ENCODE measurements at places on chromosomes 3 and 15. TPM values are rescaled to one million over a fixed set of nuclear protein-coding genes. Genes with fewer than 3 reads are reported as not detected.
A peak's percentile ranks its signal among the peaks of the same experiment; 100 is the strongest.

DNA sequence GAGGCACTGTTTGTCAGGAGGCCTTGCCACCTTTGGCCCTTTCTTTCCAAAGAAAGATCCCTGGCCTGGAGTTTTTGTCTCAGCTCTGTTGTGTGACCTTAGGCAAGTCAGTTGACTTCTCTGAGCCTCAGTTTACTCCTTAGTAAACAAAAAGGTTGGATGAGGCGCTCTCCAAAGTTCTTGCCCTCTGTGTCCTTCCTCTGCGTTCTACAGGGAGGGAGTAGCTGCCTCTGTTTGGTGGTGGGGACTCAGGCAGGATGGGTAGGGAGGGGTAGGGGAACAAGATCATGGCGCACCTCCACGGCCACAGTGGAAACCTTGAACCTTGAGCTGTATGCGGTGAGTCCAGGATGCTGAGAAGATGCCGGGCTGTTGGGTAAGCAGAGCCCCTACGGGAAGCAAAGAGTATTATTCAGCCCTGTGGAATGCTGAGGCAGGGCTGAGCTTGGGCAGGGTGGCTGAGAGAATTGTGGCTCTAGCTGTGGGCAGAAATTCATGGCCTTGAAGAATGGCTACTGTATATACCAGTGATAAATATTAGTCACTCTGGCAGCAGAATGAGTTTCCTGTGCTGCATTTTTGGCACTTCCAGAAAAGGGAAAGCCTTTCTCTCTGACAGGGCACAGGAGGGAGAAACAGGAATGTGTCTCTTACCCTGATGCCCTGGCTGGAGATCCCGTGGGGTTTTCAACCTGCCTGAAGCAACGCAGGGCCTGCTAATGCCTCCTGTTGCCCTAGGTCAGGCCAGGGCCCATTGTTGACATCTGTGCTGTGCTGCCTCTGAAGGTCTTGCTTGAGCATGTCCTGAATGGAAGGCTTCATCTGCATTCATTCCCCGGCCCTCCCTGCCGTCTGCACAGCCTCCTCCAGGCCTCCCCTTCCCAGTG is 39.9 kb downstream of the SMAD3 start:
- peak; percentile 57 for DNase-seq
- H3K36me3 ChIP-seq = no peaks in the 10 kb centered on the region
- H3K4me1 ChIP-seq = peaks cover 93% of the 10 kb centered on the region
- H3K27ac ChIP-seq = peak overlapping the region; percentile 77
- H3K4me3 ChIP-seq = no peak overlapping the region

- no peak for DNase-seq
- no peaks in the 10 kb centered on the region for H3K36me3 ChIP-seq
- H3K4me3 ChIP-seq = no peak overlapping the region
- peaks cover 7% of the 10 kb centered on the region for H3K4me1 ChIP-seq
Measured at GRCh38 chr3:35663471-35663870, 24.1 kb downstream of the ARPP21 start.

DNA sequence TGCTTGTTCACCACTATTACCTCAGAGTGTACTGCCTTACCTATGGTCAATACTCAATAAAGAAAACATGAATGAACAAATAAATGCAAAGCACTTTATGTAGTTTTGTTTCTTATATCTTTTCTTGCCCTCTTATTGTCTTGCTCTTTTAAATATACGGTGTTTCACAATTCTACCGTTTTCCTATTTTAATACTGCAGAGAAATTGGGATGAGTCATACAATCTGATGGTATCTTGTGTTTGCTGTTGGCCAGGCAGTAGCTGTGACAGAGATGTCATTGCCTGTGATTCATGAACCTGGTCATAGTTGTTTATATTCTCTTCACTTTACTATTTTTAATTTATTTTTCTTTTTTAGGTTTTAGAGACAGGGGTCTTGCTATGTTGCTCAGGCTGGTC is 48.3 kb downstream of the SERP1 start:
- no peaks in the 10 kb centered on the region for H3K36me3 ChIP-seq
- H3K27me3 ChIP-seq = no peaks in the 10 kb centered on the region
- H3K4me3 ChIP-seq = no peak overlapping the region

DNA sequence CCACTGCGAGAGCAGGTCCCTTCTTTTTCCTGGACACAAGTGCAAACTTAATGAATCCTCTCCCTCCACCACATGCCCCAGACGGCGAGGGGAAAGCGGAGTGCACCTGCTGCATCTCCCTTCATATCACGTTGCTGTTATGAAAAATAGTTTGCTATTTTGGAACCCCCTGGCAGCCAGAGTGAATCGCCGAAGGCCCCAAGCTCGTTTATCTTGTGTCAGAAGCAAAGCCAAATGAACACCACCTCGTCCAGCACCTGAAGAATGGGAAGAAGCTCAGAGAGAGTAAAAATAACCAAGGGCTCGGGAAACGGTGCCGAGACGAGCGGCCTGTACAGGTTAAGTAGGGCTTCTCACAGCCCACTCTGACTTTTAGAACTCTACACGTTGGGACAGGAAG is 394.6 kb upstream of the RORA start:
- no peak overlapping the region for H3K27ac ChIP-seq
- H3K27me3 ChIP-seq = peaks cover 8% of the 10 kb centered on the region
- no peaks in the 10 kb centered on the region for H3K36me3 ChIP-seq
- H3K4me3 ChIP-seq = no peak overlapping the region
- H3K4me1 ChIP-seq = no peaks in the 10 kb centered on the region

Gene TRIM42
- not detected for total RNA-seq
